ENCODE measurements at places on chromosomes 3 and 15.

DNA sequence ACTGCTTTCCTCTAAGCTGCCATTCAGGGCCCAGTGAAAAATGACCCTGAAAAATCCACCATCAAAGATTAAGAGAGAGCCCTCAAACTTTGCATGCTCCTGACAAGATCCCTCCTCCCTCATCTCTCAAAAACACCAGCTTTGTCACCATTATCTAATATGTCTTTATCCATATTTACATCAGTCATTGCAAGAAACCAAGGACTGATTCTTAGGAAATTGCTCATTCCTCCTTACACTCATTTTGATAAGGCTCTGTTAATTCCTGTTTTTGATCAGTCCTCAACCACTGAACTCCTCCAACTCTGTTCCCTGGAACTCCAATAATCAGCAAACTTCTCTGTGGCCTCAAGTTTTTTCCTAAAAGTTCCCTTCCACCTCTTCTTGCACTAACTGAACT lies 51.8 kb downstream of the CD200 start:
- no peak for DNase-seq

DNA sequence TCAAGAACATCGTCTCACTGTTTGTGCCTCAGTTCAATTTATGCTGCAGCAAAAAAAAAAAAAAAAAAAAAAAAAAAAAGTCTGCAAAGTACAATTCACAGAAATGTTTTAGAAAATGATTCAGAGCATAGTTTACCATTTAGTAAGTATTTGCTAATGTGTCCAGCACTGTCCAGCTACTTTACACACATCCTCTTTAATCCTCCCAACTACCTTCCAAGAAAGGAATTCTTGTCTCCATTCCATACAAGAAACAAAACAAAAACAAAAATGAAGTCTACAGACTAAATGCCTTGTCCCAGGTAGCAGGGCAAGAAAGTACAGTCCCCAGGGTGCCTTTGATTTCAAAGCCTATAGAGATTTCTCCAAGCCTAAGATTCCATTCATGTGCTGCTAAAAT lies 38.9 kb upstream of the SNTN start:
- no peak for DNase-seq

- DNase-seq: no peak
Measured at GRCh38 chr3:26498271-26498670, 124.3 kb upstream of the LRRC3B start.

DNA sequence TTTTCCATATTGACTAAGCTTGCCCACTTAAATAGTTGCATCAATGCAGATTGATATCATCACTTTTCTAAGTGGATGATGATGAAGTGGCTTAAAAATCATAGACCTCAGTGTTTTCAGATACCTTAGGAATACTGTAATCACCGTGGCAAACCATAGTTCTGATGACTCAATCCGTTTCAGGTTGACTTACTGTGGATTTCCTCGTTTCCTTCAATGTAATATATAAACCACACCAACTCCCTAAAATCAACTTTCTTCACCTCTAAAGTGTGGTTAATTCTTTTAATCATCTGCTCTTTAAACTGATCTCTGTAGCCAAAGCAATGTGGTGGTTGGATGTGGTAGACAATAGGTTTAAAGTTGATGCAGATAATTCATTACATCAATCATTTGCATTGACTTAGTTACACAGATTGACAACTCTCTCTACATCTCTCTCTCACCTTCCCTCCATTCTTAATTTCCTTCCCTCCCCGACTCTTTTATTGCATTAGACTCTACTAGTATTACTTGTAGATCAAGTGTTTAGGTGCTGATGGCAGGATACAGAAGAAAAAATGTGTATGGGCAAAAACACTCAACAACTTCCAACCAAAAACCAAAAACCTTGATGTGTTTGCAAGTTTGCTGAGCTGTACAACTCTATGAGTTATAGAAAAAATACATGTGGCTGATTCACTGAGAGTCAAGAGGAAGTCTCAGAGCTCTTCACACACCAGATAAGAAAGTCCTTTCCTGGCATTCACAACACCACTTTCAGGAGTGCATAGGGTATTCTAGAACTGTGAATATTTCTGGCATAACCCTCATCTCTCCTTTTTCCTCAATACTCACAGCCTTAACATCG lies 243.5 kb downstream of the NFKBIZ start:
- DNase-seq: no peak

GRCh38 chr15:75042730-75043508 lies 19.5 kb downstream of the PPCDC start:
- peak; percentile 69 for DNase-seq

DNA sequence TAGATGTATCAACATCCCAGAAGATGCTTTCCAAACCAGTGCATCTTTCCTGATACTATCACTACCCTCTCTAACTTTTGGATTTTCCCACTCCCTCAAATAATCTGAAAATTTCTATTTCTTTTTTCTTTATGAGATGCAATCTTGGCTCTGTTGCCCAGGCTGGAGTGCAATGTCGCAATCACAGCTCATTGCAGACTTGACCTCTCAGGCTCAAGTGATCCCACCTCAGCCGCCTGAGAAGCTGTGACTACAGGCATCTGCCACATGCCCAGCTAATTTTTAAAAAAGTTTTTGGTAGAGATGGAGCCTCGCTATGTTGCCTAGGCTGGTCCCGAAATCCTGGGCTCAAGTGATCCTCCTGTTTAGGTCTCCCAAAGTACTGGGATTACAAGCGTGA lies 239.7 kb downstream of the SUCLG2 start:
- no peak for DNase-seq
